Caki2 (cell line): ENCODE measurements at places on chromosomes 2 and 18. TPM values are rescaled to one million over a fixed set of nuclear protein-coding genes. Genes with fewer than 3 reads are reported as not detected.

DNA sequence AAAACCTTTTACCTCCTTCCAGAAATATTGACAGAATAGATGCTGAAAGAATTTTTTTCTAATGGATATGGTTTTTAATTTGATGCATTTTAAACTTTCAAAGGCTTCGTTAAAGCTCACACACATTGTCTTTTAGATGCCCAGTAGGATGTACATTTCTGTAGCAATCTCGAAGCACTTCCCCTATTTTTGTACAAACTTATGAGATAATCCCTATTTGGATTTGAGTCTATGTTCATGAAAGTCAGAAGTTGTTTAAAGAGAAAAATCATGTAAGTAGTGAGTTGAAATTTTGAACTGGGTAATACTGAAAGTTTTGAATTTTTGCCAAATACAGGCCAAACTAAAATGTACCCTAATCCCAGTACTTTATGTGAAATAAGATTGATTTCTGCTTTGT is 38.1 kb upstream of the MMADHC start:
- no peak for DNase-seq

- DNase-seq, result no peak
Measured at GRCh38 chr2:20669562-20670314, 2.8 kb downstream of the GDF7 start.

DNA sequence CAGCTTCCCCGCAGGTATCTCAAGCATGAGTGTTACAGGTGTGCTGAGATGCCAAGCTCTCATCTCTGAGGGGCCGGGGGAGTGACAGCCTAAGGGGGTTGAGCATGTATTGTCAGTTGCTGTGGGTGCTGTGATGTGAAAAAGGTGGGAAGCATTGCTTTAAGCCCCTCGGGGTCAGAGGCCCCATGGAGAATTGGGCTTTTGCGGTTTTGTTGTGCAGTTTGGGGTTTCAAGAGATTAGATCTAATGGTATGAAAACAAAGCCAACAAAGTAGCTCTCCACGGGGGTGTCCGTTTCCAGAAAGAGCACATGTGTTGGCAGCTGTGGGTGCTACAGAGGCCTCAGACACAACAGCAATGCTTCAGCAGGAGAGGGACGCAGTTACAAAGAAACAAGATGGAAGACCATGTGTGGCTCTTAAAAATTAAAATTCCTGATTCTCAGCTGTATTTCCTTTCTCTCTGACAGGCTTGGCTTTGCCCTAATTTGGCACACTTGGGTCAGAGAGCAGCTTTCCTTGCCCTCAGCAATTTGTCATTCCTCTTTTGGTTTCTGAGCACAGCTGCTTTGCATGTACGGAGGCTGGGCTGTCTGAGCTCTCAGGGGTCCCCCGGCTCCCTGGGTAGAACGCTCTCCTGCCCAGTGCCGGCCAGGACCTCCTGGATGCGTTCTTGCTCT is 69.9 kb downstream of the TMEM247 start:
- no peak for DNase-seq

- no peak for DNase-seq
Measured at GRCh38 chr18:51185075-51185474, 12.4 kb downstream of the MEX3C start.

- DNase-seq, result no peak
Measured at GRCh38 chr2:127659408-127660290, 13.7 kb downstream of the GPR17 start.

GRCh38 chr2:156021146-156022040 is 311.1 kb downstream of the NR4A2 start:
- no peak for DNase-seq

MARCHF4 gene
- not detected in 2 replicates for total RNA-seq

CLEC4F gene
- total RNA-seq, result not detected in 2 replicates
